ENCODE measurements at places on chromosomes 4 and X.

DNA sequence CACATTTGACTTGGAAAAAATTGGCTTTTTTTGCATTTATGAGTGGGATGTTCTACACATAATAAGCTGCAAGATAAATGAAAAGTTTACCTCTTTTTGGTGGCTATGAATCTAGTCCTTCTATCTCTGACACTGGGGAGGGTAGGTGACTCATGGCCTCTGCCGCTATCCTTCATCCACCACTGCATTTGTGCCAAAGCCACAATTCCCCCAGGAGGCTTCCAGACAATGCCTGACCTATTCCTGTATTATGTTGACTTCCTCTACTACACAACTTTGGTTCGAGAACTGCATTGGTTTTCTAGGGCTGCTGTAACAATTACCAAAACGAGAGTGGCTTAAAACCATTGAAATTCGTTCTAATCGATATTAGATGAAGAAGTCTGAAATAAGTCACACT is 245.6 kb downstream of the TRAM1L1 start:
- DNase-seq = no peak

- no peak for DNase-seq
These were observed 33.4 kb downstream of the SLC25A5 start for GRCh38 chrX:119501511-119502148.

DNA sequence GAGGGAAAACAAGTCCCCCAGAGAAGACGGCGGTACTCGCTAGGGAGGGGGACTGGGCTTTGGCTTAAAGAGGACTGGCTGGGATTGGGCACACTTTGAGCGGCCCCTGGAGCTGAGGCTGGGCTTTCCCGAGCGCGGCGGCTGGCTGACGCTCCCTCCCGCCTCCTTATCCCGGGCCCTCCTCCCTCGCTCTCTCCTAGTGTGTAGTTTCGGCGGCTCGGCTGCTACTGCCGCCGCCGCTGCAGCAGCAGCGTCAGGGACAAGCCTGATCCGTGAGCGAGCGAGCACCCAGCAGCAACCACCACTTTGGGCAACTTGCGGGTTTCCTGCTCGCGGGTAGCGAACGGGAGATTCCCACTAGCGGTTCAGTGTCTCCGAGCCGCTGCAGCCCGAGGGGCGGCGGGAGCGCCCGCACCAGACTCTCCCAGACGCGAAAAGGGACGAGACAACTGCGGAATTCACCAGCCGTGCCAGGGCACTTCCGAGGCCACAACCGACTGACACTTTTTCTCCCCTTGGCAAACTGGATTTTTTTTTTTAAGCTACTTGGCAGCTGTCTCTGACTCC is 632 bp upstream of the PCDH7 start:
- peak; percentile 65 for DNase-seq

- DNase-seq = peak; percentile 98
These were observed 83.6 kb upstream of the STX18 start for GRCh38 chr4:4625488-4625887.

DNA sequence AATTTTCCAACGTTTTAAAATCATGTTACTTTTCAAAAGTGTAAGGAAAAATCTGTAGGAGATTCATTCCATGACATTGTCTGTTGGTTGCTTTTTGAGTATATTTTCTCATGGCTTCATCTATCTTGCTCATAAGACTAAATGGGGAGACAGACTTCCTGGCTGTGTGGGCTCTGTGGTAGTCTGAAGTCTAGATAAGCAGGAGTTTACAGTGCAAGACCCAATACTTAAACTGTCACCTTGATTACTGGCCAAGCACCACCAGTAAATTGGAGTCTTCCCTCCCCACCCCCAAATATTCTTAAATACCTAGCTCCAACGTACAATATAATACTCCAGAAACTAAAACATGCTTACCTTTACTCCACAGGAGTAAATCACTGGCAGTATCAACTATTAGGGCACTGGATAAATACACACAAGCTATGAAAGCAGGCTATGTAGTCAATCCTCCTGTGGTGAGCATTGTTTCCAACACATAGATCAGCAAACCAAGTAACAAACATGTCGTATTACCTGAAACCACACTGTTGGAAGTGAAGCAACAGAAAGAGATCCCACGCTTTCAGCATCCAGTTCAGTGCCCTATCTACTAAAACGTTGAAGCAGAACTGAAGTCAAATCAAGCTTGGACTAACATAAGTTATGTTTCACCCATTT is 6.2 kb downstream of the HNRNPD start:
- DNase-seq = no peak

- DNase-seq = peak; percentile 67
These were observed 237.8 kb upstream of the PGRMC2 start for GRCh38 chr4:128525387-128525786.

DNA sequence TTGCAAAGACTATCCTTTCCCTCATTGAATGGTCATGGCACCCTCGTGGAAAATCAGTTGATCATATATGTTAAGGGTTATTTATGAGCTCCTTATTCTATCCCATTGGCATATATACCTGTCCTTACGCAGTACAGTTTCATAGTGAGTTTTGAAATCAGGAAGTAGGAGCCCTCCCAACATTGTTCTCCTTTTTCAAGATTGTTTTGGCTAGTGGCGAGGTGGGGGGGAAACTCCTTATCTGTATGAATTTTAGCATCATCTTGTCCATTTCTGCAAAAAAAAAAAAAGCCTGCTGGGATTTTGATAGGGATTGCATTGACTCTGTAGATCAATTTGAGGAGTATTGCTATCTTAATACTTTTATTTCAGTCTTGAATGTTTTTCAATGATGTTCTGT is 2.5 kb upstream of the USP9X start:
- no peak for DNase-seq

DNA sequence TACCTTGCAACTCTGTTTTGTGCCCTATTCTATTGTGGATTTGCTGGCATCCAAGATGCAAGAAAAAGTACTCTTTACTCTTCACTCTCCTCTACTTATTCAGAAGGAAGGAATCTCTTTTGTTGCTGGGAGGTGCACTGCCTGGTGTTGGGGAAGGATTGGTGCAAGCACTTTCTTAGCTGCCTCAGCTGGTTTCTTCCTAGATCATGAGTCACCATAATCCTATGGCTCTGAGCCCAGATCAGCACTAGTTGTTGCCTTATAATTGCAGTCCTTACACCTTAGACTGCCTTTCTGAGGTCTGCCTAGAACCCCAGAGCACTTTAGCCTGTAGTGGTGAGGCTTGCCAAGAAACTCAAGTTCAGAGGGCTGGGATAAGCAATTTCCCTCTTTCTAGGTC is 37.0 kb upstream of the CT83 start:
- DNase-seq = no peak

- DNase-seq = no peak
These were observed 3.5 kb downstream of the SPINK2 start for GRCh38 chr4:56817840-56818491.

DNA sequence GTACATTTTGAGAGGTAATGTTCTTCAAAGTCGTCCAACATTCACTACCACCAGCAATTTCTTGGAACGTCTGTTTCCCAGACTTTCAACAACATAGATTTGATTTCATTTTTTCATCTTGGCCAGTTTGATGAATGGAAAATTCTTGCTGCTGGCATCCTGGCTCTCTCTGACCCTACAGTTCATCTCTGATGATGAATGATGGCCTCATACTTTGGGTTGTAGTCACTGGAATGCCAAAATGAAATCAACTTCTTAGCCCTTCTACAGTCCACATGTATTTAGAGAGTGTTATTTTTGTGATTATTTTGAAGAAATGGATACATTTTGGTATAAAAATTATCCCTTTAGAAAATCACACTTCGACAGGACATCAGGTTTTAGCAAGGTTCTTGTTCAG is 8.8 kb downstream of the CHST7 start:
- DNase-seq = peak; percentile 71

GRCh38 chr4:57866468-57867171 is 756.4 kb upstream of the IGFBP7 start:
- no peak for DNase-seq

- no peak for DNase-seq
These were observed 17.4 kb downstream of the FAM199X start for GRCh38 chrX:104183685-104184084.

GRCh38 chr4:98638661-98639060 is 19.8 kb downstream of the TSPAN5 start:
- DNase-seq = no peak

DNA sequence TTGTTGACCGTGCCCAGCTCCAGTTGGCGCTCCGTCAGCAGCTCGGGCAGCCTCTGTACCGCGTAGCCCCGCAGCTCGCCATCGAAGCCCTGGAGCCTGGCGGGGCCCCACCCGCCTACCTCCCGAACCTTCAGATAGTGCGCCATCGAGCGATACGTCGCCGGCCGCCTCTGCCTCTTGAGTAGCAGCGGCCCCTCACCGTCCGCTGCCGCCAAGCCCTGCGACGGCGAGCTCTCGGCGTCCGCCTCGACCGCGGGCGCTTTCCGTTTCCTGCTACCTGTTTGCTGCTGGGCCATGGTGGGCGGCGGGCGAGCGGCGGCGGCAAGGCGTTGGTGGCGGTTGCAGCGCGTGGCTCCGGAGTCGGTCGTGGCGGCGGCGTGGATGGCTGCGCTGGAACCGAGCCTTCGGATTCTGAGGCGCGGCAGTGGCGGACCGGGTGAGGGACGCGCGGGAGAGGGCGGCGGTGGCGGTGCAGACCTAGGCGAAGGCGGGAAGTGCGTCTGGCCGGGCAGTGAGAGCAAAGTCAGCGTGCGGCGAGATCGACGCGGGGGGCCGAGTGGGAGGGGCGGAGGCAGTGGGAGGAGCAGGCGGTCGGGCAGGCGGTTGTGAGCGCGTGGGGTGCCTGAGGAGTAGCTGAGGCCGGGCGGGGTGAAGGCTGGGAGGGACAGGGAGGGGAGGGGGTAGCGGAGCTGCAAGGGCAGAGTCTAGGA is at the start of gene DCAF12L1:
Gene DCAF12L1, minus strand, starts transcription at position 502 of the 710 bp plus-strand sequence. Its CDS starts 206 bp downstream, at position 296.
- DNase-seq = no peak

GRCh38 chrX:38095971-38096529 is 89.7 kb downstream of the SYTL5 start:
- no peak for DNase-seq

DNA sequence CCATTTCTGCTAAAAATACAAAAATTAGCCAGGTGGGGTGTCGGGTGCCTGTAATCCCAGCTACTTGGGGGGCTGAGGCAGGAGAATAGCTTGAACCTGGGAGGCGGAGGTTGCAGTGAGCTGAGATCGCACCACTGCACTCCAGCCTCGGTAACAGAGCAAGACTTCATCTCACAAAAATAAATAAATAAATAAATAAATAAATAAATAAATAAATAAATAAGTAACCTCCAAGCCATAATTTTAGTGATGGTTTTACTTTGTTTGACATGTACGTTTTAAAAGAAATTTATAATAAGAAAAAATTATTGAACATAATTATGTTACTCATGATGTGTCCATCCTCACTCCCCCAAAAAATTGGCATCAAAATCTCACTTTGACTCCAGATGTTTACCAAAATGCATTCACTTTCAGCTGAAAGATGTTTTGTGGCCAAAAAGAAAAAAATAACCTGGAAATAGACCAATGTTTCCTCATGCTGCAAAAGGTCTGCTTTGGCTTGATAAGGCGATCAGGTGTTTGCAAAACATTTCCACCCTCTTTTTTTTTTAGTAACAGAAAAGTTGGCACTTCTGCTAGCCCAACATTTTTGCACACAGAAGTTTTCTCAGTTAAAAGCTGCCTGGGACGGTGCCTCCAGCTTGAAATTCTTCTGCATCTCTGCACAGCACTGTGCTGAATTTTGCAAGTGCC is 42.2 kb upstream of the DHRSX start:
- DNase-seq = no peak

DNA sequence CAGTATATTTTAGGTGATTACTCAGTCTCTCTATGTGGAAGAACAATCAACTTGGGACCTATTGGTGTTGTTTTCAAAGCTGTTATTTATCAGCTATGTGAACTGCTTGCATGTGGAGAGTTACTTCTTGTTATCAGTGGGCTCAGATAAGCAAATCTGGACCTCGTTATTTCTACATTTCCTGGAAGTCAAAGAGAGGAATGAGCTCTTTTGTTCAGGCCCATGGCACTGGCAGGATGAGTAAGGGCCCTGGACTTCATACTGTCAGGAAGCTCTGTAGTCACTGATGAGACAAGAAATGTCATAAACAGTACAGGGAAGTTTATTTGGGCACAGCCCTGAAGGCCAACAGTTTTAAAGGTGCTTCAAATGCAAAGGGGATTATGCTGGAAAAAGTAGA is 760.6 kb upstream of the EPHA5 start:
- peak; percentile 55 for DNase-seq

DNA sequence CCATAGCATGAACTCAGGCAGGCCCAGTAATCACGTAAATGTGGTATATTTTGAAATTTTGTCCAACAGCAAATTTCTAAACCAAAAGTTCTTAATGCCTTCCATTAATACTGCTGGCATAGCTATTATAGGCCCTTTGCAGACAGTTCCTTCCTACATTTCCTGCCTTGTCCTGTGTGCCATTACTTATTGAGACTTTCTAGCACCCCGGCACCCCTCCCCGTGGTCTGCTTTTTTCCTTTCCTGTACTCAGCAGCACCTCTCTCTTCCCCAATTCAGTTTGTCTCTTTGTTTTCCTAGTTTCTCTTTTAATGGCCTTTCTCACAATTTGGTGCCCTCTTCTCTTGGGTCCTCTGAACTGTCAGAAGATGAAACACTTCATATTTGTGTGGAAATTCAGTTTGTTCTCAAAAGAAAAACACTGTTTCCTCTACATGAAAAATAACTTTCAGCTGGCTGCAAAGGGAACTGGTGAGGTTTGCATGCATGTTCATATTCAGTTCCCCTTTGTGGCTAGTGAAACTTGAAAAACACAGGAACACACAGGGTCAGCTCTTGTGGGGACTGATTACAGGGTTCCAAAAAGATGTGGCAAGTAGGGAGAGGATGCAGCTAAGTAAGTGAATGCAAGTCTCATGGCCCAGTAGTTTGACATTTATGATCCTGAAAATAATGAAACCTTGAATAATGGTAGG is 17.1 kb downstream of the GPR34 start:
- DNase-seq = no peak

DNA sequence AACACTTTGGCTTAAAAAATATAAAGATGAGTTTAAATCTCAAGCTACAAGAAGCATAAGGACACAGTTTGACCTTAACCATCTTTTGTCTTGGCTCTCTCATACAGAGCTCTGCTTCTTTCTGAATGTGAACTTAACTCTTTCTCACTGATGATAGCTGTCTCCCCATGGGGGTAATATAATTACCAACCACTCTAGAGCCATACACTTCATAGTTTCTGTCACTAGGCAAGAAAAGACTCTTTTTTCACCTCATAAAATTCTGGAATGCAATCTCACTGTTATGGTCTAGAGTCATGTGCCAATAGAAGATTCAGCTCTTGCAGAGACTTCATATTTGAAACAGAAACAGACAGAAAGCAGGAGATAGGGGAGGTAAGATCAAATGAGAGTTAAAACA is 481.7 kb upstream of the AGA start:
- peak; percentile 7 for DNase-seq

DNA sequence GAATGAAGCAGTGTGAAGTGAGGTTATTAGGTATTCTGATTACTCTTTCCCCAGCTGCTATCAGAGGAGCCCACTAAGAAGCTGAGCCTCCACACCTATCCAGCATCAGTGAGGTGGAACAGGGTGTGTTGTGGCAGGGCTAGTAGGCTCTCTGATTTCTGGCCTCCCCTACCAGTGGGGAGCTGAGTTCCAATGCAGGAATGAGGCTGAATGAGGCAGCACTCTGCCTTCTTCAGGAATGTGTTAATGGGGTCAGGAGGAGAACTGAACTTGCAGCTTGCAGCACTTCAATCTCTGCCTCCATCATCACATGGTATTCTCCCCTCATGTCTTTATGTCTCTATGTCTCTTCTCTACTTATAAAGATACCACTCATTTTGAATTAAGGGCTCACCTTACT is 26.9 kb downstream of the SOX3 start:
- DNase-seq = no peak

GRCh38 chrX:49082271-49082871 is 2.7 kb upstream of the WDR45 start:
- no peak for DNase-seq
